Activated T-helper 1 cell treated with anti-CD3 and anti-CD28 coated beads, Interleukin-2, amount 50 U/mL, for 16 hours (primary cell): ENCODE measurements at places on chromosomes 11 and 22.

DNA sequence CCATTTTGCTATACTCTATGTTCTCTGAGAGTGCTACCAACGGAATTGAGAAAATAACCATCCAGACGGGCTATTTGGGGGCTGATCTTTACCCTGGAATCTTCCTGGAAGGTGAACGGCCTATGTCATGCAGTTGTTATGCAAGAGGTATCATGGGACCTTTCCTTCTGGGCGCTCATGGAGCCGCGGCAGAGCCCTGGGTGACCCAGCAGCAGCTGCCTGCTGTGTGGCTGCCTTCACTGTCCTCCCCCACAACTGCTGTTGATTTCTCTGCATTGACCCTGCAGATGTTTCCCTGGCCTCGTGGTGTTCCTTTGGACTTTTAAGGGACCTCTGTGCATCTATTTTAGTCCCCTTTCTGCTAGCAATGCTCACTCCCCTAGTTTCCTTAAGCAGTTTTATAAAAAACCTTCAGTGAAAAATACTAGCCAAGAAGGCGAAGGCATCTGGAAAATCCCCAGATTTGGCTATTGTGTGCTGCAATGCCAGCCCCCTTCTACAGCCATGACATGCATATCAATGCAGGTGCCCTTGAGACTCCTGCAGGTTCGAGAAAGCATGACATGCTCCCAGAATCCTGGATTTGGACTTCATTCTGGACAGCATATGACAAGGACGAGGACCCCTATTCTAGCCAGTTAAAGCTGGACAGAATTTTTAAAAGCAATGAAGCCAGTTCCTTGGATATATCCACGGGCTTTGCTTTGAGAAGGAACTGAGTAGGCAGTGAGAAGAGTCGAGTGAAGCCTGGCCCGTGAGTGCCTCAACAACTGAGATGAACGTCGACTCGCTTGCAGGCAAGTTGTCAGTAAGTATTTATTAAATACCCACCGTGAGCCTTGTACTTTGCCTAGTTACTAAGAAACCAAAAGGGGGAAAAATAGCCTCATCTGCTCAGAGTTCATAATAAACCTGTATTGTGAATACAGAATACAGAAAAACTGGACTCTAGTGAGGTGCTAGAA, at the start of gene SLC25A18:
Gene SLC25A18 (plus strand): TSS at position 593 of the 965 bp plus-strand sequence. CDS start 16,447 bp downstream, outside the sequence.
- DNase-seq: no peak

DNA sequence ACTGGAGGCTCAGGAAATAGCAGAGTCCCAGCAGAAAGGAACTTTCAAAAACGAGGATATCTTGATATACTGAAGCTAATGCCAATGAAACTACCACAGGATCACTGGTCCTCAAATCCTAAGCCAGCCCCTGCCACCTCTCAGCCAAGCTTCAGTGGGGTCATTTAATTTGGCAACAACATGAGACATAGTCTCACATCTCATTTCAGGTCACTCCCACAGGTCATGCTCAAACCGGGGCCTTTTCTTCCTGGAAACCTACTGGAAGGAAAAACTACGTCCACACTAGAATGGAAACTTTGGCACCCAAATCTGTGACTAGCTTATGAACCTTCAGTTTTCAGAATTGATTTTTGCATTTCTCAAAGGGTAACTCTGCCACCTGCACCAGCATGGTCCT, 61.9 kb upstream of the CYP2D6 start:
- no peak for DNase-seq

DNA sequence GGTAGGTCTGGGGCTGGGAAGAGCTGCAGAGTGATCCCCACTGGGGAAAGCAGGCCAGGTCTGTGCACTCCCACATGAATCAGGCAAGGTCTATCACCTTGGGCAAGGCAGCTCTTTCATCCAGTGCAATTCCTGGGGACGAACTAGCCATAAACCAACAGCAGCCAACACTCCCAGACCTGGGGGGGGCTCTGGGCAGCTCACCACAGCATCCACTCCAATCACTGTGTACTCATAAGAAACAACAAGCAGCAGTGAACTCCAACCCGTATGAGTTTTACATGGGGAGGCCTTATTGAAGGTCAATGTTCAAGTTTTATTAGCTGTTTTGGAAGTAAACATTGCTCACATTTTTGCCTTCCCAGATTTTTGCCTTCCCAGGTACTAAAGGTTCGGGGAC, 157.4 kb upstream of the NAV2 start:
- no peak for DNase-seq

GRCh38 chr11:95788921-95789505, 569 bp downstream of the FAM76B start:
- no peak for DNase-seq

GRCh38 chr11:27061461-27061821, 20.8 kb downstream of the BBOX1 start:
- no peak for DNase-seq

DNA sequence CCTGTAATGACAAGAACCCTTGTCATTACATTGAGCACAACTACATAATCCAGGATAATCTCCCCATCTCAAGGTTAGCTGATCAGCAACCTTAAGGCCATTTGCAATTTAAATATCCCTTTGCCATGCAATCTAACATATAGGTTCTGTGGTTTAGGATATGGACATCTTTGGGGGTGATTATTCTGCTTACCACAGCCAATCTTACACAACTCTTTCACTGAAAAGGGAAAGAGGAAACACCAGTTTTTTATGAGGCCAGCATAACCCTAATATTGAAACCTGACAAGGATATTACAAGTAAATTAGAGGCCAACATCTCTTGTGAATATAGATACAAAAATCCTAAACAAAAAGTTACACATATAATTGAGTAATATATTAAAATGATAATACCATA, 78.5 kb downstream of the CYP2R1 start:
- DNase-seq: no peak

DNA sequence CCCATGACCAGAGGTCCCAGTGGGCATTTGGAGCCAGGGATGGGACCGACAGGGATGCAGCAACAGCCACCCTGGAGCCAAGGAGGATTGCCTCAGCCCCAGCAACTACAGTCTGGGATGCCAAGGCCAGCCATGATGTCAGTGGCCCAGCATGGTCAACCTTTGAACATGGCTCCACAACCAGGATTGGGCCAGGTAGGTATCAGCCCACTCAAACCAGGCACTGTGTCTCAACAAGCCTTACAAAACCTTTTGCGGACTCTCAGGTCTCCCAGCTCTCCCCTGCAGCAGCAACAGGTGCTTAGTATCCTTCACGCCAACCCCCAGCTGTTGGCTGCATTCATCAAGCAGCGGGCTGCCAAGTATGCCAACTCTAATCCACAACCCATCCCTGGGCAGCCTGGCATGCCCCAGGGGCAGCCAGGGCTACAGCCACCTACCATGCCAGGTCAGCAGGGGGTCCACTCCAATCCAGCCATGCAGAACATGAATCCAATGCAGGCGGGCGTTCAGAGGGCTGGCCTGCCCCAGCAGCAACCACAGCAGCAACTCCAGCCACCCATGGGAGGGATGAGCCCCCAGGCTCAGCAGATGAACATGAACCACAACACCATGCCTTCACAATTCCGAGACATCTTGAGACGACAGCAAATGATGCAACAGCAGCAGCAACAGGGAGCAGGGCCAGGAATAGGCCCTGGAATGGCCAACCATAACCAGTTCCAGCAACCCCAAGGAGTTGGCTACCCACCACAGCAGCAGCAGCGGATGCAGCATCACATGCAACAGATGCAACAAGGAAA, 27.3 kb upstream of the L3MBTL2 start:
- DNase-seq: no peak

GRCh38 chr22:22605074-22605404, 39.4 kb upstream of the GGTLC2 start:
- no peak for DNase-seq

GRCh38 chr11:129932381-129933067, 37.1 kb upstream of the NFRKB start:
- no peak for DNase-seq

DNA sequence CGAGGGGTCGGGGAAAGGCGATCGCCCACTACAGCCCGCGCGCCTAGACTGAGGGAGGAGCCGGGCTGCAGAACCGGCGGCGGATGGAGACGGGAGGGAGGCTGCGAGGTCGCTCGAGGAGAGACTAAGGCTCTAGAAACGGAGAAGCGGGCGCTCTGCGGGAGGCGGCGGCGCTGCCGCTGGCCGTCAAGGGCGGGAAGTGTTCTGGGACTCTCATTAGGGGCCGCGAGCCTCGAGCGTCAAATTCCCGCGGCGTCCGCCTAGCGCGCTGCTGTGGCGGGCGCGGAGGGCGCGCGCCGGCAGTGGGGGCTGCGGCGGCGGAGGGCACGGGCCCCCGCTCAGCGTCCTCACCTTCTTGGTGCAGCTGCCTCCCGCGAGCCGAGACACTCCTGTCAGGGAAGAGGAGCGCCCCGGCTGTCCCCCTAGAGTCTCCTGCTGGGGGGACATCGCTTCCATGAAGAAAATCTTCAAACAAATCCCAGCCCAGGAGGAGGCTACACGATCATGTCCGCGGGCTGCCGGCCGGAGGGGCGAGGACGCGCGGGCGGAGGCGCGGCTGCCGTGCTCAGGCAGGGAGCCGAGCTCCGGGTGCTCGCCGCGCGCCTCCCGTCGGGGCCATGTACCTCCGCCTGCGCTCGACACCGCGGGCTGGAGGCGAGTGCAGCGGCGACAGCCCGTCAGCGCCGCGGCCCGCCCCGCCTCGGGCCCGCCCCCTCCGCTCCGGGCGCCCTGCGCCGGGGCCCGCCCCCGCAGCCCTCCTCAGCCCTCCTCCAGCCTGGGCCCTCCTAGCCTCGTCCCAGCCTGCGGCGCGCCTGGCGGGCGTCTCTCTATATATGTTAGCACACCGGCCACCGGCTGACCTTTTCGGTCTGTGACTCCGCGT, at the start of gene ARHGAP20:
Gene ARHGAP20 (minus strand): TSS at position 662 of the 883 bp plus-strand sequence. CDS start 206 bp downstream, at position 456.
- DNase-seq: no peak

DNA sequence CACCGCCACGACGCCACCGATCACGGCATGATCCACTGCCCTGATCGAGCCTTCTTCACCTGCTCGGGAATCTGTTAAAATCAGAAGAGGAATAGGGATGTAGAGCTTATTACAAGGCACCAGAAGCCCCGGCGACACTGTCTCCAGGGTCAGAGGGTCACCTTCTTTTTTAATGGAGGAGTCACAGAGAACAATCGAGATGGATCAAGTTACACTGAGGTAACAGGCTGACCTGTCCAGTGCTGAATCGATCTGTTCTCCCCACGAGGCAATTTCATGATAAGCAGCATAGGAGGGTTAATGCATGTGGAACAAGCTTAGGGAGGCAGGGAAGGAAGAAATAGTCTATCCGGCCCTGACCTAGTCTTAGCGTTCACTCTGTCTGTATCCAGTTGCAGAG, 325.5 kb downstream of the CADM1 start:
- DNase-seq: no peak

DNA sequence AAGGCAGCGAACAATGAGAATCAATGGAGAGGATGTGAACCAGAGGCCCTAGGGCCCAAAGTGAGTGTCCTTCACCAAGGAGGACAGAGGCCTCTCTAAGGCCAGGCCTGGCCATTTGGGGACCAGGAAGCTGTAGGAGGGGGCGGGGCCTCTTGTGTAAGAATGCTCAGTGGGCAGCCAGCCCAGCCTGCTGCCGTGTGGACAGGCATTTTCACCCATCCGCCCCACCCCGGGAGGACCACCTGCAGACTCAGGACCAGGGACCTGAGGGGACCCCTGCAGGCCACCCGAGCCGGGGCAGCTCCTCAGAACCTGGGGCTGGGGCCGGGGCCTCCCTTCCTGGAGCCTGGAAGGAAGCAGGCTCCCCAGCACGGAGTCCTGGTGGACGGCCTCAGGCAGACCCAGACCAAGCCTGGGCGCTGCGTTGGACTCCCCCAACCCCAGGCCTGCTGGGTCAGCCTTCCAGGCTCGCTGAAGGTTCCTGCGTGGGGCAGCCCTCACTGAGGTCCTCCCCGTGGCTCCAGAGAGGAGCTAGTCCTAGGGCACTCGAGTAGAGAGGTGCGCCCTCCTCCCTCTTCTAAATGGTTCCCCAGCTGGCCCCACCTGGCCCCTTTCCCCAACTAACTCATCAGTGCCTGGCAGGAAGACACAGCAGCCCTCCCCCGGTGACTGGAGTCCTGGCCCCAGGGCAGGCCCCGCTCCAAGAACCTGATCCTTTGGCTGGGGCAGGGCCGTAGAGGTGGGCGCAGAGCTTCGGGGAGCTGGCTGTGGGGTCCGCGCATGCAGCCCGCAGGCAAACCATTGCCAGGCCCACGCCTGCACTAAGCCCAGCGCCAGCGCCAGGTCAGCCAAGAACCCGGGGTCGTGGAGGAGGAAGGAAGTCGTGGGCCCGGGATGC, 1.5 kb upstream of the TRABD start:
- DNase-seq: no peak

GRCh38 chr22:32499666-32500065, 25.1 kb downstream of the FBXO7 start:
- DNase-seq: no peak

DNA sequence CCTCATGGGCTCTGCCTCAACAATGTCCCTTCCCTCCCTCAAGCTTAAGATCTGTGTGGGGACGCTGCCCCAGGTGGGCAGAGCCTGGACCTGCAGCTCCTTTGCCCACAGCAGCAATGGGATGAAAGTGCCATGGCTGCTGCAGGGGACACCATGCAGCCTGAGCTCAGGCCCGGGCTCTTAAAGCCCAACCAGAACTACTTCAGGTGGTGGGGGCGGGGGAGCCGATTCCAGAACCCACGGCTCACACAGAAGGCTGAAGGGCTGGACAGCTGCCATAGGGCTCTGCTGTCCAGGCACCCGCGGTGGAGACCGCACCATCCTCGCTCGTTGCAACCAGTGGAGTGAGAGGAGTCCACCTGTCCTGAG, 12.5 kb downstream of the CHID1 start:
- no peak for DNase-seq

GRCh38 chr11:77592727-77593126, 3.0 kb downstream of the AQP11 start:
- DNase-seq: no peak

GRCh38 chr11:63873311-63873710, 34.4 kb downstream of the MARK2 start:
- DNase-seq: no peak

DNA sequence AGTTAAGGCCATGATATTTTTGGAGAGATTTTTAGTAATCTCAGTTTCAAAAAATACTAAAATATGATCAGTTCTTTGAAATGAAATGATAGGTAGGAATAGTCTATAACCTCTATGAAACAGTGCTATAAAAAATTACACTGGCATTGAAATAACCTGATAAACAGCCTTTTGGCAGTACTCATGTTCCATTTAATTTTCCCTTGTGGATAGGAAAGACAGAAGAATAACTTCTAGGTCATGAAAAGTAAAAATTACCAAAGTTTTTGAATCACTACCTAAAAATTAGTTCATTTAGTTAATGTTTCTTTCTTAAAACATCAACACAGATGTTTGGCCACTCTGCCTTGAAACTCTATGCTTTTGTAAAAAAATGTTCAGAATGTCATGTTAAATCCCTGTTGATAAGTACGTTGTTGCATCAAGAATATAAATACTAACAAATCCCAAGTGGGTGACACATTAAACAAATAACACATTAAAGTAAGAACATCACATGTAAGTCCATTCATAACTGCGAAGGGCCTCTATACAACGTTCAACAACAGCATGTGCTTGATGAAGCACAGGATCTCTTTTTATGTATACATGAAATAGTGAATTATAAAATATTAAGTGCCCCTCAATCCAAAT, 290.2 kb downstream of the SWAP70 start:
- DNase-seq: no peak

- no peak for DNase-seq
These were observed 3.2 kb downstream of the TIMP3 start for GRCh38 chr22:32804531-32805360.

GRCh38 chr11:61682093-61682732, 2.0 kb downstream of the DAGLA start:
- no peak for DNase-seq

- DNase-seq: no peak
These were observed 796.5 kb upstream of the LRRC4C start for GRCh38 chr11:42255906-42256305.

GRCh38 chr11:115525531-115526006, 21.4 kb upstream of the CADM1 start:
- no peak for DNase-seq
